ENCODE measurements at places on chromosomes 7 and 10. TPM values are rescaled to one million over a fixed set of nuclear protein-coding genes. Genes with fewer than 3 reads are reported as not detected.

MYOZ1 gene
- not detected for polyA plus RNA-seq

GRCh38 chr7:7706556-7707172, 11.7 kb downstream of the RPA3 start:
- DNase-seq: no peak

DNA sequence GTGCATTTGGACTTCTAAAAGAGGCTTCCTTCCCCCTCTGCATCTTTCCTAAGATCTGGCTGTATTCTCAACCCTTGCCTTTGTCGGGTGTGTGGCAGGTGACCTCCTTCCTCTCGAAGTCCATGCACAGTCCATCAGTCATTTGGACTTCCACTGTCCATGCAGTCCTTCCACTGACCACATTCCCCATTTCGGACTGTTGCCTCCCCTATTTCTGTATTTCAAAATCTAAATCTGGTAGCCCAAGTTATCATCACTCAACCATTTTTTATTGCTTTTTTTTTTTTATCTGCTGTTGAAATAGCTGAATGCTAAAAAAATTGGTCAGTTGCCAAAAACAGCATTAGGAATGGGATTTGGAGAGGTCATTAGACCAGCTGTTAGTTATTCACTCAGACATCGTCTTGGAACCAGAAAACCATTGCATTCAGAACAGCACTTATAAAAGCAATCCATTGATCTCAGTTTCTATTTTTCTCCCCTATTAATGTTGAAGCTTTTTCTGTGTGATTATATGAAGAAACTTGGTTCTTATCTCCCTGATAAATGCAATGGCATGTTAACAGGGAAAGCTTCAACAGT, 575.6 kb downstream of the KIF20B start:
- DNase-seq: no peak

- no peak for DNase-seq
Observed at GRCh38 chr7:70923181-70923845, 208.6 kb upstream of the GALNT17 start.

DNA sequence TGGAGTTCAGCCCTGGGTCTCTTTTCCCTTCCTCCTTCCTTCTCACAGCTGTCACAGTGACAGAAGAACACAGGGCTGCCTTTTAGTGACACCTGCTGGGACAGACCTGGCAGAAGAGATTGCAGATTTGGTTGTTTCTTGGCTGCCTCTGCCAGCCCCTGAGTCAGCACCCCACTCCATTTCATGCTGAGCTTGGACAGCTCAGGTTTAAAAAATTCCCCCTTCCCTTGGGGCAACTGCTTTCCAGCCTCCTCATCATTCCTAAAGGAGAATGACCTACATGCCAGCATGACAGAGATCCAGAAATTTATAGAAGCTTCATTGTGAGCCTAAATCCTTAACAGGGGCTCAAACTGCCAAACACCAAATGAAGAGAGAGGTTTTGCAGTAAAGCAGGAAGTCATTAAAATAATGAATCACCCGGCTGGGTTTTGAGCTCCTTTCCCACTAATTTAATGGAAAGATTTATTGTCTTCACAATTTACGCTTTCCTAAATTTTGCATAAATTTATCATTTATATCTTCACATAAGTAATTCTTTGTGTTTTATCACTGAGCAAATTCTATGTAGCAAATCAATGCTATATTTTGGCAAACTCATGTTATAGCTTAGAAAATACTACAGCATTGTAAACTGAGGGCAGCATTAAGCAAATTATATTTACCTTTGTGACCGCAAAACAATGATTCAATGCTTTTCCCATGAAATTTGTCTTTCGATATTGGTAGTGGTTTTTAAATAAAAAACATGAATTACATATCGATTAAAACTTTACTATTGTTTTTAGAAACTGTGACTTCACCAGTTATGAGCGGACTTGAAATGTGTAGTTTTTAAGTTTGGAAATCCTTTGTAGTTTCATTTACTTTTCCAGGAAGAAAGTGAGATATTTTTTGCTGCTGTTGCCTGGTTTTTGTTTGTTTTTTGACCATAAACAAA, 399.5 kb upstream of the ANKRD30A start:
- DNase-seq: peak; percentile 72
